WTC11 (cell line): ENCODE measurements at places on chromosomes 2 and 18. TPM values are rescaled to one million over a fixed set of nuclear protein-coding genes. Genes with fewer than 3 reads are reported as not detected.
A peak's percentile ranks its signal among the peaks of the same experiment; 100 is the strongest.

Gene OTOS
- total RNA-seq = not detected in 3 replicates

Gene ZBTB7C
- total RNA-seq = 0.39 to 0.60 TPM (median 0.48 TPM) in 3 replicates

Gene TXNL1
- 72.8 to 77.3 TPM (median 74.5 TPM) in 3 replicates for total RNA-seq

Gene SLC5A7
- total RNA-seq = 0.05 TPM in 1 of 3 replicates, not detected in the others

Gene TRAF3IP1
- 14.7 to 18.7 TPM (median 16.8 TPM) in 3 replicates for total RNA-seq

Gene OSR1
- 0.22 to 0.55 TPM (median 0.27 TPM) in 3 replicates for total RNA-seq

Gene DCDC2C
- total RNA-seq = not detected in 3 replicates

Gene TXNDC2
- total RNA-seq = 0.09 to 0.26 TPM (median 0.14 TPM) in 3 replicates

Gene CIDEA
- 0.23 to 0.50 TPM (median 0.23 TPM) in 3 replicates for total RNA-seq

Gene CYTIP
- 0.66 to 1.2 TPM (median 0.89 TPM) in 3 replicates for total RNA-seq

Gene STARD6
- total RNA-seq = 0.23 TPM in 1 of 3 replicates, not detected in the others

Gene RTP5
- not detected in 3 replicates for total RNA-seq

Gene ITPRID2
- total RNA-seq = 12.4 to 19.4 TPM (median 17.2 TPM) in 3 replicates

Gene C2orf80
- 0.39 to 0.96 TPM (median 0.87 TPM) in 3 replicates for total RNA-seq

GRCh38 chr2:201433394-201433995 lies 17.8 kb downstream of the TRAK2 start:
- H3K27ac ChIP-seq = no peak overlapping the region; the same call in 1 of the 2 replicates
- peaks cover 31% of the 10 kb centered on the region for H3K36me3 ChIP-seq
- DNase-seq = no peak
- H3K27me3 ChIP-seq = peaks cover 4% of the 10 kb centered on the region; the same call in 1 of the 2 replicates

GRCh38 chr2:133063775-133064174 lies 393.8 kb upstream of the LYPD1 start:
- no peak overlapping the region for H3K27ac ChIP-seq
- no peaks in the 10 kb centered on the region for H3K27me3 ChIP-seq
- DNase-seq = peak; percentile 78
- no peak overlapping the region for H3K4me3 ChIP-seq
- no peaks in the 10 kb centered on the region for H3K36me3 ChIP-seq

GRCh38 chr2:38246105-38246504 lies 131.0 kb downstream of the ATL2 start:
- H3K36me3 ChIP-seq = no peaks in the 10 kb centered on the region
- H3K27ac ChIP-seq = no peak overlapping the region
- H3K27me3 ChIP-seq = no peaks in the 10 kb centered on the region; the same call in 1 of the 2 replicates
- peaks cover 6% of the 10 kb centered on the region; the same call in 1 of the 2 replicates for H3K4me1 ChIP-seq
- H3K4me3 ChIP-seq = no peak overlapping the region
- DNase-seq = no peak

DNA sequence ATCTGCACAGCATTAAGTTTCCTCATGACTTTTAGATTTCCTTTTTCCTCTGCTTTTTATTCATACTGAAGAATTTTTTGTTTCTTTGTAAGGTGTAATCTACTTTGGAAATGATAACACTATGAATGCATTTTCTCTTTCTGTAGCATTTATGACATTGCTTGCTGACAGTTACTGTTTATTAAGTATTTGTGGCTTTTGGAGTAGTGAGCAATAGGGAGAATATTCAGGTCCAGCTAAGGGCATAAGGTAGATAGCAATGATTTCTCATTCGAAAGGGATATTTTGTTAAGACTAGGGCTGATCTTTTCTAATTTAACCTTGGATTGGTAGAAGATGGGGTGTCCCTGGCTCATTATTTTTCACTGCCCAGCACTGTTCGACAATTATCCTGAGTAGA lies 80.3 kb downstream of the XRCC5 start:
- H3K4me1 ChIP-seq = peaks cover 45% of the 10 kb centered on the region
- H3K4me3 ChIP-seq = no peak overlapping the region
- H3K36me3 ChIP-seq = peaks cover 29% of the 10 kb centered on the region
- peak overlapping the region; percentile 6; the same call in 1 of the 2 replicates for H3K27ac ChIP-seq

DNA sequence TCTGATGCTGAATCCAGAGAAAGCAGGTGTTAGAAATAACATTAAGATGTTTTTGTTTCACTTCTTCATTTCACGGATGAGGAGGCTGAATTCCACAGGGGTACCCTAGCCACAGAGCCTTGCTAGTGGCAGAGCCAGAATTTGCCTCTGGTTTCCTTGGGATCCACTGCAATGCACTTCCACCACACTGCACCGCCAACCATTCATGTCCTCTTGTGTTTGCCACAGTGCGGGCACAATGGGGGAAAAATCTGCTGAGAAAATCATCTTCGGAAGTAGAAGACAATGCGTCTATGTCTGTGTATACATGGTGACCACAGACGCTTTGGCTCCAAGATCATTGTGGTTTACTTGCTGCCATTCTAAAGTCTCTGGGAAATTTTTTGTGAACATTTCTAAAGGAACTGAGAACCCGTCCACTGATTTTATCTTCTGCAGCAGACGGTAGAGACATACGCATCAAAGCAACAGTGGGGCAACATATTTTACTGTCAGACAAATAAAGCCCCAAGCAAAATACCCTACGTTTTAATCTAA lies 14.9 kb downstream of the ICOS start:
- no peak for DNase-seq
- H3K27me3 ChIP-seq = no peaks in the 10 kb centered on the region
- H3K4me3 ChIP-seq = no peak overlapping the region
- H3K36me3 ChIP-seq = no peaks in the 10 kb centered on the region
- no peaks in the 10 kb centered on the region for H3K4me1 ChIP-seq

- no peak overlapping the region for H3K4me3 ChIP-seq
- H3K27ac ChIP-seq = no peak overlapping the region
- peaks cover 7% of the 10 kb centered on the region for H3K36me3 ChIP-seq
- H3K4me1 ChIP-seq = peaks cover 9% of the 10 kb centered on the region
- DNase-seq = no peak
Observed at GRCh38 chr2:201249889-201250288, 10.4 kb upstream of the CASP8 start.

DNA sequence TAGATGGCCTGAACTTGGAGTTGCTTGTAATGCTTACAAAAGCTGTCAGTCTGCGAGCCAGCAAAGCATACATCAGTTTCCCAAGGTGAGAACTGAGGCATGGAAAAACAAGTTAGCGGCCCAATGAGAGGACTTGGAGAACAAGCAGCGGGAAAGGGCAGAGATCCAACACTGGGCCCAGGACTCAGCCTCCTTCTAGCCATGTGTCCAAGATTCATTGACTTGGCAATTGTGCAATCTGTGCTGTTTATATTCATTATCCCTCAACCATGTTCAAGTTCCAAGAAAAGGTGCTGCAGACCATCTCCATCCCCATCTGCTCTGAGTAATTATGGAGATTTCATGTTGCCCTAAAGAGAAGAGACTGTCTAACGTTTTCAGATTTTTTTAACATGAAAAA lies 187.4 kb downstream of the ALK start:
- DNase-seq = no peak
- no peaks in the 10 kb centered on the region for H3K36me3 ChIP-seq
- H3K27ac ChIP-seq = no peak overlapping the region
- H3K27me3 ChIP-seq = no peaks in the 10 kb centered on the region; the same call in 1 of the 2 replicates

DNA sequence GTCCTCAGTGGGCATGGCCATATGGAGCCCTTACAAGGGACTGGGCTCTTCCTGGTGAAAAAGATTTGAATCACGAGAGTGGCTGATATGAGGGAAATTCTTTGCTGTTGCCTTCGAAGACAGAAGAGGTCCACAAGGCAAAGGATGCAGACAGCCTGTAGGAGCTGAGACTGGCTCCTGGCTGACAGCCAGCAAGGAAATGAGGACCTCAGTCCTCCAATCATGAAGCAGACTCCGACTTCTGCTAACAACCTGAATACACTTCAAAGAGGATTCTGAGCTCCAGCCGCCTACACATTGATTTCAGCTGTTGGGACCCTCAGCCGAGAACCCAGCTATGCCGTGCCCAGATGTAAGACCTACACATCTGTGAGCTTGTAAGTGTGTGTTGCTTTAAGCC lies 3.0 kb upstream of the ST8SIA5 start:
- H3K27me3 ChIP-seq = peaks cover 60% of the 10 kb centered on the region
- H3K36me3 ChIP-seq = no peaks in the 10 kb centered on the region
- no peak overlapping the region for H3K4me3 ChIP-seq
- no peak overlapping the region for H3K27ac ChIP-seq
- peaks cover 21% of the 10 kb centered on the region for H3K4me1 ChIP-seq

GRCh38 chr2:138689705-138690104 lies 90.5 kb downstream of the NXPH2 start:
- H3K4me3 ChIP-seq = no peak overlapping the region
- no peaks in the 10 kb centered on the region for H3K4me1 ChIP-seq
- H3K36me3 ChIP-seq = no peaks in the 10 kb centered on the region
- no peaks in the 10 kb centered on the region for H3K27me3 ChIP-seq
- H3K27ac ChIP-seq = no peak overlapping the region

- peaks cover 14% of the 10 kb centered on the region; the same call in 1 of the 2 replicates for H3K36me3 ChIP-seq
- no peak for DNase-seq
- no peaks in the 10 kb centered on the region for H3K27me3 ChIP-seq
- H3K4me3 ChIP-seq = no peak overlapping the region
Observed at GRCh38 chr2:216539791-216540241, 41.2 kb downstream of the RPL37A start.

DNA sequence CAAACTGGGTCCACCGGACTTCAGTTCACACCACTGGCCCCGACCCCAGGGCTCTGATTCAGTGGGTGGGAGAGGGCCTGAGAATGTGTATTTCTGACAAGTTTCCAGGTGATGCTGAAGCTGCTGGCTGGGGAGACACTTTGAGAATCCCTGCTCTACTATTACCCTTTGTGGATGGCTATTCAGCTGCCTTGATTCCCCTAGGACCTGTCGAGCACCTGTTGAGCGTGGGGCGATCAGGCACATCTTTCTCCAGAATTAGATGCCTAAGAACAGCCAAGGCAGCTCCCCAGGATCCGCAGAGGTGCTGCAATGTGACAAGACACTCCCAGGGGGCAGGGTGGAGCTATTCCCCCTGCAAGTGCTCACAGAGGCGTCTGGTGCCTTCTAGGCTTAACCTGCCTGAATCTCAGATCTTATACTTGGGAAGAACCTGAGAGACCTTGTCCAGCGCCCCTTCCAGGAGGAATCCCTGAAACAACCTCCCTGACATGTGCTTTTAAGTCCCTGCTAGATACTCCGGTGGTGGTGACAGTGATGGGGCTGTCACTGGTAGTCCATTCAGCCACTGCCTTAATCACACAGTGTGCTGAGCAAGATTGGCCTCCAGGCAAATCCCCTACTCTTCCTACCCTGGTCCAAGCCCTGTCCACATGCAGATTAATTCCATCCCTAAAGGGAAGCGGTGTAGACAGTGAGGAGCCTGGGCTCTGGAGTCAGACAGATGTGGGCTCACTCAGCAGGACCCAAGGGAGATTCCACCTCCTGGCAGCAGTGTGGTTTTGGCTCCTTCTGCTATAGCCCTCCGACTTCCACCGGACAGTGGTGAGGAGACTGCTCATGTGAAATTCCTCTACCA lies 43.4 kb upstream of the OTOF start:
- H3K4me1 ChIP-seq = no peaks in the 10 kb centered on the region
- H3K4me3 ChIP-seq = no peak overlapping the region
- no peaks in the 10 kb centered on the region for H3K27me3 ChIP-seq
- H3K36me3 ChIP-seq = no peaks in the 10 kb centered on the region
- H3K27ac ChIP-seq = no peak overlapping the region; the same call in 1 of the 2 replicates

GRCh38 chr2:68774569-68775271 lies 40.1 kb downstream of the ARHGAP25 start:
- no peak overlapping the region for H3K27ac ChIP-seq
- H3K4me1 ChIP-seq = peaks cover 6% of the 10 kb centered on the region
- no peaks in the 10 kb centered on the region for H3K27me3 ChIP-seq
- no peak for DNase-seq

DNA sequence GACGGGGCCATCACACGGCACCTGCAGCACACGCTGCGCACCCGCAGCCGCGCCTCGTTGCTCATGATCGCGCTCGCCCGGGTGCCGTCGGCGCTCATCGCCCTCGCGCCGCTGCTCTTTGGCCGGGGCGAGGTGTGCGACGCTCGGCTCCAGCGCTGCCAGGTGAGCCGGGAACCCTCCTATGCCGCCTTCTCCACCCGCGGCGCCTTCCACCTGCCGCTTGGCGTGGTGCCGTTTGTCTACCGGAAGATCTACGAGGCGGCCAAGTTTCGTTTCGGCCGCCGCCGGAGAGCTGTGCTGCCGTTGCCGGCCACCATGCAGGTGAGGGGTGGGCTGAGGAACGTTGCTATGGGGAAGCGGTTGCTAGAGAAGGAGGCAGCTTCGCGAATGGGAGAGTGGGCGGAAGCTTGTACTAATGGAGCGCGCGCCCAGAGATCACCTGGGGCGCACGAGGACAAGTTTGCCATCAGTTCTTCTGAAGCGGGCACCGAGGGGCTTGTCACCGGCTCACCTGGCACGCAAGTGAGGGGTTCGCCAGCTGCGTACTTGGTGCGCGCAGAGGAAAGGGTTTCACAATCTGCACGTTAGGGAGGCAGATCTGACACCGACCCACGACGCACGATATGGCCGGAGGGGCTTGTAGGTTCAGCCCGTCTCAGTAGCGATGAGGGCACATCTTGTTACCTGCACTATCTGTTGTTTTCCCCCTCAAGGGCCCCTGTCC lies 45.6 kb downstream of the DDX18 start:
- H3K4me3 ChIP-seq = peak overlapping the region; percentile 48; the same call in 1 of the 2 replicates
- no peak overlapping the region for H3K27ac ChIP-seq
- no peak for DNase-seq
- H3K36me3 ChIP-seq = no peaks in the 10 kb centered on the region
- H3K27me3 ChIP-seq = peaks cover 42% of the 10 kb centered on the region

- peaks cover 4% of the 10 kb centered on the region; the same call in 1 of the 2 replicates for H3K27me3 ChIP-seq
- H3K27ac ChIP-seq = no peak overlapping the region
- H3K36me3 ChIP-seq = peaks cover 38% of the 10 kb centered on the region
- peaks cover 8% of the 10 kb centered on the region for H3K4me1 ChIP-seq
- H3K4me3 ChIP-seq = no peak overlapping the region
Observed at GRCh38 chr18:77365667-77366066, 116.0 kb downstream of the GALR1 start.

DNA sequence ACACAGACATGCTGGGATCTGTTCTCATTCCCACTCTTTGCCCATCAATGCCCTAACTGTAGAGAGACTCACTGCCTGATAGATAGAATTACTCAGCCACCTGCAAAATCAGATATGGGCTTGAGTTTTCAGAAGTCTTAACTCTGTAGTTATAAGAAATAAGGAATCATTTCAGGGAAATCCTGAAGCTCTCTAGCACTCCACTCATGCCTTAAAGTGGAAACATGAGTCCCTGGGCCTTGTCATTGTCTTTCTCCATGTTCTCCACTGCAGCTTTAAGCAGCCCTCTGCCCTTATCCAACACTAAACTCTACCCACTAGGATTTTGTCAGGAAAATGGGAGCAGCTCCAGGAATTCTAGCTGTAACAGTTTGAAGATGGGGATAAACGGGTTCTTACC lies 192.5 kb downstream of the SNTG2 start:
- H3K27ac ChIP-seq = no peak overlapping the region
- peaks cover 2% of the 10 kb centered on the region; the same call in 1 of the 2 replicates for H3K4me1 ChIP-seq
- no peaks in the 10 kb centered on the region for H3K27me3 ChIP-seq
- no peak overlapping the region for H3K4me3 ChIP-seq
- peaks cover 29% of the 10 kb centered on the region for H3K36me3 ChIP-seq

GRCh38 chr2:163302141-163302540 lies 433.7 kb downstream of the FIGN start:
- no peak for DNase-seq
- peaks cover 10% of the 10 kb centered on the region for H3K36me3 ChIP-seq
- no peaks in the 10 kb centered on the region for H3K27me3 ChIP-seq
